ENCODE measurements at places on chromosomes 16 and 17.

DNA sequence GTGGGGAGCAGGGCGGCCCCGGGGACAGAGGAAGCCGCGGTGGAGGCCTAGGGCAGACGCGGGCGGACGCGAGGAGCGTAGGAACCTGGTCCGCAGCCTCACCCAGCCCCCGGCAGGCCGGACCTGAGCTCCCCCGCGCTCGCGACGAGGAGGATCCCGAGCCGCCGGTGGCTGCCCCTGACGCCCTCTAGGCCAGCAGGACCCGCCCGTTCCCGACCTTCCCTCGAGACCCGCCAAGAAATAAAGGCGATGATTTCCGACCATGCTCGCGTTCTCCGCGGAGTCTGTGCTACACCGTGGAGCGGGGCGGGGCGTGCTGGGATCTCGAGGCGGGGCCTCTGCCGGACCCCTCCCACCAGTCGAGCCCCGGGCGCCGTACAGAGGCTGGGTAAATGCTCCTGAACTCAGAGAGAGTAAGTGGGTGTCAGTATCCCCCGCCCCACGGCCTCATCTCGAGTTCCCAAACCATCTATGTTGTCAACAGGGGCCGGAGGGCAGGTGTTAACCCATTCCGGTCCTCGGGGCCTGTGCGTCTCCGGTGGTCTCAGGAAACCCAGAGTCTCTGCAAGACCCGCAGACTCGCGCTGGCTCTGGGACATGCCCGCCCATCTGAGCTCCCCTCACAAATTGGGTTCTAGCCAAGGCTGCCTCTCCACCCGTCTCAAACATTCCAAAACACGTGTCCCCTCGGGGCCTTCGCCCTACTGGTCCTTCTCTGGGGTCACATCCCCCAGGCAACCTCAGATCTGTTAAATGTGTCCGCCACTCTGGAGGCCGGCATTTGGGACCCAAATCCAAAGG, 13.7 kb downstream of the SYCE1L start:
- no peak for DNase-seq

DNA sequence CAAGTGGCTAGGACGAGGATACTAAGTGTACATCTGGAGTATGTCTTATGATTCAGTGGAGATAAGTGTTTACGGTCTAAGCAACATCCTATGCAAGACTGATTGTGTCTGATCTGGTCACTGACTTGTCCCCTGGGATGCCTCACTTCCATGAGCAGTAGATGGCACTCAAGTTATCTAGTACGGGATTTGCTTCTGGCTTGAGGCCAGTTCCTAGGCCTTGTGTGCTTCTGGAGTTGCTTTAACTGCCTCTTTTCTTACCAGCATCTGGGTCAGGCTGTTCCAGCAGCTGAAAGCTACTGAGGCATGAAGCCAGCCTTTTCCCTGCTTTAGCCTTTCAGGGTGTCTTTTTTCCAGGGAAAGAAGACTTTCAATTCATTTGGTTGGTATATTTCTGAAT, 23.0 kb downstream of the SUPT6H start:
- no peak for DNase-seq

- DNase-seq: no peak
Measured at GRCh38 chr17:5219536-5219935, 15.1 kb downstream of the SCIMP start.

DNA sequence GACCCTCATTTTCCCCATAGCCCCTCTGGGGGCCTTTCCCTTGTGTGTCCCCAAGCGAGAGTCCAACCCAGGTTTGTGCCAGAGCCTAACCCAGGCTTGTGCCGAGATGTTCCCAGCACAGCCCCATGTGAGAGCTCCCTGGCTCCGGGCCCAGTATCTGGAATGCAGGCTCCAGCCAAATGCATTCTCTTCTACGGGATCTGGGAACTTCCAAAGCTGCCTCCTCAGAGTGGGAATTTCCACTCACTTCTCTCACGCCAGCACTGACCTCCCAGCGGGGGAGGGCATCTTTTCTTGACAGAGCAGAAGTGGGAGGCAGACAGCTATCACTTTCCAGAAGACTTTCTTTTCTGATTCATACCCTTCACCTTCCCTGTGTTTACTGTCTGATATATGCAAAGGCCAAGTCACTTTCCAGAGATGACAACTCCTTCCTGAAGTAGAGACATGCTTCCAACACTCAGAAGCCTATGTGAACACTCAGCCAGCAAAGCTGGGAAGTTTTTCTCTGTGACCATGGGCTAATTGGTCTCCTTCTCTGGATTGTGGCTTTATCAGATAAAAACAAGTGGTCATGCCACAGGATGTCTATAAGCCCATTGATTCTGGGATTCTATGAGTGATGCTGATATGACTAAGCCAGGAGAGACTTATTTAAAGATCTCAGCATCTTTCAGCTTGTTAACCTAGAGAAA, 2.5 kb upstream of the CCL2 start:
- DNase-seq: peak; percentile 68

GRCh38 chr17:35709874-35710273, 21.6 kb upstream of the RASL10B start:
- DNase-seq: no peak

DNA sequence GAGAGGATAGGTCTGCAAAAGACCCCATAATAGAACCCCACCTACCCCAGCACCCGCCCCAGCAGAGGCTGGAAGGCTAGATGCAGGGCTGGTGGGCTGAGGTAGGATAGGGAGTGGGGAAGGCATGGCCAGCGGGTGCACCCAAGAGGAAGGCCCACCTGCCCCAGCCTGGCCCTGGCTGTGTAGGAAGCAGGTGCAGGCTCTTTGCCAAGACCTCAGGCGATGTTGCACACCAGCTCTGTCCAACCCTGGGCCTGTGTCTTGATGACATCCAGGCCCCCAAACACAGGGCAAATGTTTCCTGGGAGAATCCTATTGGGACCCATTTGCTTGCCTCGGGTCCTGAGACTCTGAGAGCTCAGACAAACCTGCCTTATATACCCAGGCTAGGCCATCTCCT, 12.2 kb downstream of the UNC119 start:
- no peak for DNase-seq

GRCh38 chr17:7548585-7549400, at the start of gene TNFSF12:
Gene TNFSF12 (plus strand): TSS chr17:7549058. CDS start chr17:7549154, 96 bp downstream.
- DNase-seq: no peak

Measured in smooth muscle cell of the brain vasculature (primary cell).